Activated T-helper 1 cell treated with anti-CD3 and anti-CD28 coated beads, Interleukin-2, amount 50 U/mL, for 16 hours (primary cell): ENCODE measurements at places on chromosomes 2 and 18.

DNA sequence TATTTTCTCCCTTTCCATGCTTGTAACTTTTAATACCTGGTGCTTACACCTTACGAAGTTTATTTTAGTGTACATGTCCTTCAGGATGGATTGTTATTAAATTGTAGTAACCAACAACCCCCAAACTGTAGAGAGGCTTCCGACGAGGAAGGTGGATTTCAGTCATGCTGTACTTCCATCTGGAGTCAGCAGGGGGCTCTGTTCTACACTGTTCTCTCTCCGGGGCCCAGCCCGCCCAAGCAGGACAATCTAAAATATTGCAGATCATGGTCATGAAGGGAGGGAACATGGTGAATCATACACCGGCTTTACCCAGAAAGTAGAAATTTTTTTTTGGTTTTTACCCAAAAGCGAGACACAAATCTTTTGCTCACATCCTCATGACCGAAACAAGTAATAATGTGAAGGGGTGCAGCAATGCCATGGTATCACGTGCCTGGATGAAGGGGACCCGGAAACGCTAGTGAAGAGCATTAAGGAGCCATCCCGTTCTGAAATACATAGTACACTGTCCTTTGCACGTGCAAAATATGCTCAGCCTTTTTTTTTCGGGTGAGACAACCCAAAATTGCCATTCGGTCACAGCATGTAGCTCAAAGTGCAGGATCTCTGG, 884.8 kb downstream of the EPHA4 start:
- DNase-seq, result peak; percentile 26

DNA sequence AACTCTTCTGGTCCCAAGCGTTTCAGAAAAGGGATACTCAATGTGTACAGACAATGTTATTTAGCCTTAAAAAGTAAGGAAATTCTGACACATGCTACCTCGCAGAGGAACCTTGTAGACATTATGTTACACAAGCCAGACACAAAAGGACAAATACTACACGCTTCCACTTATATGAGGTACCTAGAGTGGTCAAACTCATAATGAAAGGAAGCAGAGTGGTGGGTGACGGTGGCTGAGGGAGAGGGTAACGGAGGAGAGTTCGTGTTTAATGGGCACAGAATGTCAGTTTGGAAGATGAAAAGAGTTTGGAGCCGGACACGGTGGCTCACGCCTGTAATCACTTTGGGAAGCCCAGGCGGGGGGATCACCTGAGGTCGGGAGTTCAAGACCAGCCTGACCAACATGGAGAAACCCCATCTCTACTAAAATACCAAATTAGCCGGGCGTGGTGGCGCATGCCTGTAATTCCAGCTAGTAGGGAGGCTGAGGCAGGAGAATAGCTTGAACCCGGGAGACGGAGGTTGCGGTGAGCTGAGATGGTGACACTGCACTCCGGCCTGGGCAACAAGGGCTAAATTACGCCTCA, 1.4 kb downstream of the MCM6 start:
- DNase-seq, result no peak

- DNase-seq, result no peak
Measured at GRCh38 chr2:11132036-11132671, 23.1 kb upstream of the SLC66A3 start.

GRCh38 chr2:149903626-149904025, 316.1 kb upstream of the MMADHC start:
- no peak for DNase-seq

- DNase-seq, result no peak
Measured at GRCh38 chr2:73291461-73292315, 1.7 kb downstream of the EGR4 start.

DNA sequence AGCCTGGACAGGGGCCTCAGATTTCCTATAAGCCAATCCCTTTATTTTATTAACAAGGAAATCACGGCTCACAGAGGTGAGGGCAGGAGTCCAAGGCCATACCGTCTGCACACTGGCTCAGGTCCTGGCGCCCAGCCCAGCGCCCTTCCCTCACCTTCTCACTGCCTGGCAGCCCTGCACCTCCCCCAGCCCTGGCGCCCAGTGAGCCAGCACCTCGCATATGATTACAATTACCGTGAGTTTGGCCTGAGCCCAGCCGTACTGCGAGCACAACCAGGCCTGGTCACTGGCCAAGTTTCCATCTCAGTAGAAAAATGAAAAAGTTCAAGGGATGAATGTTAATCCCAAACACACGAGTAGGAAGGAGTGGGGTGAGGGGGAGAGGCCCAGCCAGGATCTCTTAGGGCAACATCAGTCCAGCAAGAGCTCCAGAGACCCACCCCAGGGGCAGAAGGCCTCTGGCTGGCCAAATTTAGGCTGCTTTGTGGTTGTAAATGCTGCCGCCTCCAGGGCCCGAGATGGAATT, 68.4 kb downstream of the MCFD2 start:
- no peak for DNase-seq

- DNase-seq, result no peak
Measured at GRCh38 chr18:14029512-14029911, 102.7 kb downstream of the ZNF519 start.

- DNase-seq, result no peak
Measured at GRCh38 chr2:102707796-102708695, 53.8 kb upstream of the TMEM182 start.

DNA sequence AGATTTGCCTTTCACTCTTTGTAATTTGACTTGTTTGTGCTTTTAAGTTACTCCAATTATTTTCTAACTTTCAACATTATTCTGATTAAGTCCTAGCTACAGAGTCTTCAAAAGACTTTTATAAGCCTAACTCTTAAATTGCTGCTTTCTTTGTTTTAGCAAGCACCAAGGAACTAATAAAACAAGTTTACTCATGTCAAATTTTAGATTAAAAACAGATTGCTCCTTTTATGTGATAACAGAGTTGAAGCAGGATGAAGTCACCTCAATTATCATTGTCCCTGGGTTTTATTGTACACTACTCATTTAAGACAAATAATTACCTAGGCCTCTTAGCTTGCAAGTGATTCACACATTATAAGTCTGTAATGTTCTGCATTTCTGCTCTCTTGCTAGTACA, 678.4 kb downstream of the ERBB4 start:
- DNase-seq, result no peak

GRCh38 chr2:26971911-26972786, 1.7 kb downstream of the MAPRE3 start:
- DNase-seq, result no peak

- no peak for DNase-seq
Measured at GRCh38 chr2:40353231-40353630, 98.7 kb downstream of the SLC8A1 start.

DNA sequence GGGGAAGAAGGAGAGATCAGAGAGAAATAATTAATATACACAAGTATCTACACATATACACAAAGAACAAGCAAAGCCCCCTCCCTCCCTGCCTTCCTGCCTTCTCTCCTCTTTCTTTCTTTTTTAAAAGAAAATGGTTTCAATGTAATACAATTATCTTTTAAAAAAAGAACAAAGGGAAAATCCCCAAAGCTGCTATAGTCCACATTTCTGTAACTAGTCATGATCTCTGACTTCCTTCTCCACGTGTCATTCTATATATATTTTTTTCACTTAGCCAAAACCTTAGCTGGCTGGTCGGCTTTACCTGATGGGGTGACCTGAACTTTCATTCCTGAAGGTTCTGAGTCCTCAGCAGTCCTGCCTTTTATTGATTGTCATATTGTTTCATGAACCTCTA, 44.3 kb downstream of the MAP3K20 start:
- no peak for DNase-seq
